ENCODE measurements at places on chromosomes 2 and 18. TPM values are rescaled to one million over a fixed set of nuclear protein-coding genes. Genes with fewer than 3 reads are reported as not detected.

The PDCD1 gene
- total RNA-seq, result 0.16 TPM

The CIB4 gene
- not detected for total RNA-seq

The ALPI gene
- total RNA-seq, result not detected

The POTEC gene
- total RNA-seq, result not detected

The VAPA gene
- total RNA-seq, result 257 TPM

The FEZ2 gene
- total RNA-seq, result 83.5 TPM

The DNAJC5G gene
- total RNA-seq, result not detected

The DNAH6 gene
- 2.5 TPM for total RNA-seq

The FRZB gene
- 66.1 TPM for total RNA-seq

The PIEZO2 gene
- 78.8 TPM for total RNA-seq

The CHRND gene
- 3.9 TPM for total RNA-seq

The TRIM43 gene
- total RNA-seq, result not detected

Measured in camera-type eye (tissue), 1 donor.